ENCODE measurements at places on chromosomes 4 and X.

DNA sequence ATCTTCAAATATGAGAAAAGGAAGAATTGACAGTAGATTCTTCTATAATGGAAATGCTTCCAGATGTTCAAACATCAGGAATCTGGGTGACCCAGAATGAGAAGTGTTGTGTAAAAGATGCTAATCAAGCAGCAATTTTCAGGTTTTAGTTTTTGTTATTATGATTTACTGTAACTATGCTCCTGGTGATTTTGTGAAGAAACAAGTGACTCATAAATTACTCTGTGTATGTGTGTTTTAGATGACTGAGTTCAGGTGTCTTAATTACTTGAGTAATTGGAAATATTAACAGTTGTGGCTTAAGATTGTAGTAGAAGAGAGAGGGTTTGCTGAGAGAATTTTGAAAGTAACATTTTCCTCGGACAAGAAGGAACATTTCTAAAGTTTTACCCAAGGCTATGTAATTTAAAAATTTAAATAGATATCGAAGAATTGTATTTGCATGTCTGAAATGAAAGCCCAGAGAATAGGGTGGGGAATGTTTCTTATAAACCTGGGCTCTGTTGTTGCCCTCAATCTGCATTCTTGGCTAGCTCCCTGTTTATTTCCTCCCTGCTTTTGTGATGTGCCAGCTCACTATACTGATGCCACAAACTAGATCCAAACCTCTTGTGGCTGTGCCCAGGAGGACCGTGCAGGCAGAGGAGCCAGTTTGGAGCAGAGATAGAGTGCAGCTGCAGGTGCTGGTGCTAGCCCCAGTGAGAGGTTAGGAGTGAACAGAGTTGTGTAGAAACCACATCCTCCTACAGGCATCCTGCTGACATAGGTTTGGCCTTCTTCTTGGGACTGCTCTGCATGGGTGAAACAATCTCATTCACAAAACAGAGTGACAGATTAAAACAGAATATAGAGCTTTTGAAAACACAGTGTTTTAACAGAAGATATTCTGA, 25.4 kb upstream of the TNIP3 start:
- peak; percentile 13 for DNase-seq

GRCh38 chr4:14787894-14788293, 214.4 kb upstream of the CPEB2 start:
- no peak for DNase-seq

GRCh38 chrX:23864742-23865326, 42.9 kb downstream of the APOO start:
- DNase-seq = no peak

GRCh38 chrX:155767051-155767875, 113.9 kb upstream of the VAMP7 start:
- DNase-seq = peak; percentile 6

GRCh38 chr4:1033840-1034551, 22.6 kb downstream of the FGFRL1 start:
- no peak for DNase-seq

- DNase-seq = no peak
Measured at GRCh38 chr4:90124276-90124675, 2.9 kb upstream of the CCSER1 start.

DNA sequence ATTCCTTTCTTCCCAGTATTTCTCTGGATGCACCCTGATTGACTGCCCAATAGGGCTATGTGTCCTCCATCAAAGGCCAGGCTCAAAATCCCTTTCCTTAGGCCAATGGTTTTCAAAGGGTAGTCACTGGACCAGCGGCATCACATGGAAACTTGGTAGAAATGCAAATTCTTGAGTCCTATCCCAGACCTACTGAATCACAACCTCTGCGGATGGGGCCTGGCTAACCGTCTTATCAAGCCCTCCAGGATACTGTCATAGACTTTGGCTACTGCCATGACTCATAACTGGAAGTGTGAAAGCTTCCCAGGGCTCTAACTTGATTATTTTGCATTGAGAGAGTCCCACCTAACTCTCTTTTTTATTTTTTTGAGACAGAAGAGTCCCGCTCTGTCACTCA, 71.9 kb upstream of the TFDP3 start:
- no peak for DNase-seq

DNA sequence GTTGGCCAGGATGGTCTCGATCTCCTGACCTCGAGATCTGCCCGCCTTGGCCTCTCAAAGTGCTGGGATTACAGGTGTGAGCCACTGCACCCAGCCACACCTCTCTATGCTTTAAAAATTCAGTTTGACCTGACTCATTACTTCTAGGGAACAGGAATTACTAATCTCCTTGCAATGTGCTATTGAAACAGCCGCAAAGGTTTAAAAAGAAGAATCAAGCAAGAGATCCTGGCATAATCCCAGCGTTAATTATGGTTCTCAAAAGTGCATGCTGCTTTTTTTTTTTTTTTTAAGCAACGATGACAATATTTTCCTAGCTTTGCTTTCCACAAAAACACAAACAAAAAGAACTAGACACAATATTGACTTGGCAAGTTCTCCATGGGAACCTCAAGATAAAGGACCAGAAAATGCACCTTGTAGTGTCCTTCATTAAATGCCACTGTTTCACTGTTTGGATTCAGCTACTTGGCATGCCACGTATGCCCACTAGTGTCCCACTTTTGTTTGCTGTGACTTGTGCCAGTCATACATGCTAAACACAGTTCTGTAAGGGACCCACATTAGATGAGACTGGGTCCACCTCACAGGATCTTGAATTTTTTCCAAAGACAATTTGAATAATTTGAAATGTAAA, 112.6 kb upstream of the PPARGC1A start:
- no peak for DNase-seq

DNA sequence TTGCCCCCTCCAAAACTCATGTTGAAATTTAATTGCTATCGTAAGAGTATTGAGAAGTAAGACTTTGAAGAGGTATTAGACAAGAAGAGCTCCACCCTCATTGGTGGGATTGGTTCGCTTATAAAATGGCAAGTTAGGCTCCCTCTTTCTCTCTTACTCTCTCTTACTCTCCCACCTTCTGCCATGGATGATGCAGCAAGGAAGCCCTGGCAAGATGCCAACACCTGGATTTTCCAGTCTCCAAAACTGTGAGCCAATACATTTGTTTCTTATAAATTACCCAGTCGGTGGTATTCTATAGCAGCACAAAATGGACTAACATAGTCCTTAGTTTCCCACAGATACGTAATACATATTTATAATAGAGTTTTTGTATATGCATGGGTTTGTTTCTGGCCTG, 119.4 kb downstream of the DDIT4L start:
- no peak for DNase-seq

DNA sequence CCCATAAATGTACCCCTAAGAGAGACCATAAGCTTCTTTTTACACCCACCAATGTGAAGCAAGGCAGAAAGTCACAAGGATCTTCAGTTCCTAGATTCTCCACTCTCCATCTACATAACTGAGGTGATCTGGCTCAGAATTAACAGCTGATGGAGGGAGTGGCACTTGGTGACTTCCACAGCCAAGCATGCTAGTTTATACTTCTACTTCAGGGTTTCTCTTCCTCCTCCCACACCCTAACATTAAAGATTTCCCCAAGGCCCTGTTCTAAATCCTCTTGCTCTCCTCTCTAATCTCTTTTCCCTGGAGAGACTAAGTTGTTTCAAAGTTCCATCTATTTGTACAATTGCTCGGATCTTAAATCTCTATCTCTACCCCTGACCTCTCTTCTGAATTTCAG, 81.1 kb downstream of the MBNL3 start:
- no peak for DNase-seq

DNA sequence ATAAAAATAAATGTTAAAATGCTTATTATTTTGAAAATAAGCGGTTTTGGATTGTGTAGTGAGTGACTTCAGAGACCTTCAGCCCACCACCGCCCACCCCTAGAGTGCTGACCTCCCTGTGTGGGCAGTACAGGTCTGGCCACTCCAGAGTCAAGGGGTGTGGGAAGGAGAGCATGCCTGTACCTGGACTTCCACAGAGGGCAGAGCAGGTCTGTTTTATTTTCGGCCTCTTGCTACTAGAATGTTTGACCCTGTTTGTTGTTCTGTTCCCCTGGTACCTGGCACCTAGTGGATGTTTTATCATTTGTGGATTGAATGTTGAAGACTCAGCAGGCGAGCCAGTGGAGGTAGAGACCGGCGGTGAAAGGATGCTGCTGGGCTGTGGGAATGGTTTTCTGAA, 14.3 kb downstream of the PIGG start:
- no peak for DNase-seq

GRCh38 chrX:109049903-109050302, 313.5 kb upstream of the IRS4 start:
- no peak for DNase-seq

GRCh38 chrX:51759055-51759839, 16.0 kb downstream of the GSPT2 start:
- no peak for DNase-seq

DNA sequence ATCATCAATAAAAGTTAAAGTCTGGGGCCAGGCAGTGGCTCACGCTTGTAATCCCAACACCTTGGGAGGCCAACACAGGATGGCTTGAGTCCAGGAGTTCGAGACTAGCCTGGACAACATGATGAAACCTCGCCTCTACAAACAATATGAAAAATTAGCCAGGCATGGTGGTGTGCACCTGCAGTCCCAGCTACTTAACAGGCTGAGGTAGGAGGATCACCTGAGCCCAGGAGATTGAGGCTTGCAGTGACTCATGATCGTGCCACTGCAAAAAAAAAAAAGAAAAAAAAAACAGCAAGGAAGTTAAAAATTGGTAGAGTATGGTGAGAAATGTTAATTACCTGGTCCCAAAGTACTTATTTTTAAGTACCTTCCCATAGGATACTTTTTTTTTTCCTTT, 27.5 kb downstream of the FBXW7 start:
- no peak for DNase-seq

GRCh38 chr4:15293711-15294110, 134.1 kb upstream of the C1QTNF7 start:
- no peak for DNase-seq

- no peak for DNase-seq
Measured at GRCh38 chr4:4574792-4575191, 32.9 kb upstream of the STX18 start.

DNA sequence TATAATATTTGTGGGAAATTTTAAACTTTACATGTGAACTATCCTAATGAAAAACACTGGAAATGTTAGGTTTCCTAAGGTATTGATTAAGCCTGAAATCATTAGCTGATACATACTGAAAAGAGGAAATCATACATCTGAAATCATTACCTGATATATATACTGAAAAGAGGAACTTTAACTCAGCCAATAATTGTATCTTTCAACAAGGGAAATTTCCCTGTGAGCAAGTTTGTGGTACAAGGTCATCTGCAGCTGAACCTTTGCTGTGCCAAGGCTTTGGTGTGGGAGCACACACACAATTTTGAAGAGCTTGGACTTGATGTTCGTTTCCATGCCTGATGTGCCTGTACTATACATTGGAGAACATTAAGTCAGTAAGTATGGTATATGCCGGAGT, 131.9 kb upstream of the USP9X start:
- no peak for DNase-seq

GRCh38 chrX:72131317-72132294, at the start of gene RTL5:
Gene RTL5, minus strand, starts transcription at chrX:72131915.
- peak; percentile 40 for DNase-seq

DNA sequence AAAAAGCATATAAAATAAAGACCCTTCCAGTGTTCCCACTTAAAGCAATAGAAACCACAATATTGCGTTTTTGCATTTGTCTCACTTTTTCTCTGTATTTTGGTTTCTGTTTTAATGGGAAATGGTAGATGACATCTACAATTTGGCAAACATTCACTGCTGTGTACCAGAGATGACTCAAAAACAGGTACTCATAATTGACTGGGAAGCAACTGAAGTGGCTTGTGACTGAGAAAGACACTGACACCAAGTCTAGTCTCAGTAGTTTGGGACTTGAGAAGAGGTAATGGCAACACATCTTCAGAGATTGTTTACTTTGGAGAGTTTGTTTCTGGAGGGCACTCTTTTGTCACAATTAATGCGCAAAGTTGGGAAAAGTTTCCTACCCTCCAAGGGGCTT, 42.0 kb downstream of the AREG start:
- no peak for DNase-seq

DNA sequence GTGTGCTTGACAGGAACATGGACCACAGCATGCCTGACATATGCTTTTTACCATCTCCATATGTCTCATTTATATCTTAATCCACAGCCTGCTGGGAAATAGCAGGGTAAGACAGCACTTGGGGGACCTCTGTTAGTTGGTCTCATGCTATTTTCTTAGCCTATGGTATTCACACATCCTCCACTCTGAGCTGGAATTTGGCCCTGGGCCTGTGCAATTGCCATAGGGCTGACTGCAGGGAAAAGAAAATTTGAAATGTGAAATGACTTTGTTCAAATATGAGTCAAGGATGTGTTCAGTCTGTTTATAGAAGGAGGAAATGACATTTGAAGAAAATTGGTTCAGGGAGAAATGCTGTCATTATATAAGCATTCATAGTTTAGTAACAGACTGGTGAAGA, 9.6 kb upstream of the MAP7D3 start:
- DNase-seq = no peak

DNA sequence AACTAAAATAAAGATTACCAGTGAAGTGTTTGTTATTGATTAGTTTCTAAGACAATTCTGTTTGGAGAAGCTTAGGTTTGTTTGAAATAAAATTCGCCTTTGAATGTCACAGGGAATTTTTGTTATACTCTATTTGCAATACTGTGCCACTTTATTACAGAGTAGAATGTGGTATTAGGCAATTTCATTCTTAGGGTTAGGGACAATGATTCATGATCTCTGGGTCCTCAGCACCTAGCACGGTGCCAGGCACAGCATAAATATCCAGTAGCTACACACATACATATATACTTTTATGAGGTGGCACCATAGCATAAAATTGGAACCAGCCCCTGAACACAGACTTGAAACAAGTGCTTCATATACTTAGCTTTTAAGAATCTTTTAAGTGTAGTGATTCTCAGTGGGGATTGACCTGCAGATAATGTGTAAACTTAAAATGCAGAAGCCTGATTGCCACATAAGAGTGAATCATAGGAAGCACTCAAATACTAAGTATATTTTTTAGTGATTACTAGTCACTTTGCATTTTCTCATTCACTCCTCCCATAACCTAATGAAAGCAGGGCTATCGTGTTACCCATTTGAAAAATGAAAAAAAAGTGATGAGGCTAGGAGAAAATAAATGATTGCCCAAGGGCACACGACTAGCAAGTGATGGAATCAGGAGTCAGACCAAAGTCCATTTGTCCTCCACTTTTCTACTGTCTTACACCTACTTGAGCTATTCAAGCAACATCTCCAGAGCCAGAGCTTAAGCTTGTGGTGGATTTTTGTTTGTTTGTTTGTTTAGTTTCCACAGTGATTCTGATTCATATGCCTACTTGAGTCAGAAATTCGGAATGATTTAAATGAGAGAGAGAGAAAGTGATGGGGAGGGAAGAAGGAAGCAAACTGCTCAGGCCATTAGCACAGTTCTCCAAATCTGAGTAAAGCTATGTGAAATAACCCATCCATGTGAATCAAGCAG, 366.0 kb upstream of the FGF13 start:
- no peak for DNase-seq

DNA sequence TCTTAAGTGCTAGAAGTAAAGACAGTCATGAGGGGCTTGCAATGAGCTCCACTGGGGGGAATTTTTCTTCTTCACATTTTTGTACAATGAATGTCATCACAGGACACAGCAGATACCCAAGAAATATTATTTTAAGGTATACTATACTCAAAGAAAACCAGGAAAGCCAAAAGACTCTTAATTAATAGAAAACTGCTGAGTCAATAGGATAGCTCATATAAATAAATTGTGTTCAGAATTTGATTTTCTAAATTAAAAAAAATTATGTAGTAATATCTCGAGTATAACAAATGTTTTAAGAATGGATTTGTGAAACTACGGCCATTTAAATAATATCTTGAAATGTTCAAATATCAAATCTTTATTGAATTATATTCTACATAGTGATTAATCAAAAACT, 25.7 kb upstream of the CXCL8 start:
- DNase-seq = no peak

- DNase-seq = no peak
Measured at GRCh38 chr4:43481526-43481925, 589.0 kb downstream of the GRXCR1 start.

Data from stimulated activated CD4-positive, alpha-beta T cell treated with anti-CD3 and anti-CD28 coated beads, Interleukin-12 subunit alpha, Interleukin-12 subunit beta, amount 100 ng/mL, for 4 hours (primary cell).